ENCODE measurements at places on chromosomes 2 and 18.

DNA sequence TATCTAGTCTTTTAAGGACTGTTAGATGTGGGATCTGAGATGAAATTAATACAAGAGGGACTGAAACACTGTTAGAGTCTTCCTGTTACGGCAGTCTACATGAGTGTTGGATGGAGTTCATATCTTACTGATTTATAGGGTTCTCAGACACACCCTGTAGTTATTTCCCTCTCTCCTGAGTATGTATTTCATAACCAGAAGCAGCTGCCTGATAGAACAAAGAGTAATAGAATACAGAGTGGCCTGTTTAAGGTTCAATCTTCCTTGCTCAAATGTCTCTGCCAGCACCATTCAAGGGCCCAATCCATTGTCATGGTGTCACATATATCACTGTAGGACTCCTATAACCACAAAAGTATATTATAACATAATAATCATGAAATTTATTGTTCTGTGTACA lies 1229.1 kb upstream of the ACVR2A start:
- no peak for DNase-seq

DNA sequence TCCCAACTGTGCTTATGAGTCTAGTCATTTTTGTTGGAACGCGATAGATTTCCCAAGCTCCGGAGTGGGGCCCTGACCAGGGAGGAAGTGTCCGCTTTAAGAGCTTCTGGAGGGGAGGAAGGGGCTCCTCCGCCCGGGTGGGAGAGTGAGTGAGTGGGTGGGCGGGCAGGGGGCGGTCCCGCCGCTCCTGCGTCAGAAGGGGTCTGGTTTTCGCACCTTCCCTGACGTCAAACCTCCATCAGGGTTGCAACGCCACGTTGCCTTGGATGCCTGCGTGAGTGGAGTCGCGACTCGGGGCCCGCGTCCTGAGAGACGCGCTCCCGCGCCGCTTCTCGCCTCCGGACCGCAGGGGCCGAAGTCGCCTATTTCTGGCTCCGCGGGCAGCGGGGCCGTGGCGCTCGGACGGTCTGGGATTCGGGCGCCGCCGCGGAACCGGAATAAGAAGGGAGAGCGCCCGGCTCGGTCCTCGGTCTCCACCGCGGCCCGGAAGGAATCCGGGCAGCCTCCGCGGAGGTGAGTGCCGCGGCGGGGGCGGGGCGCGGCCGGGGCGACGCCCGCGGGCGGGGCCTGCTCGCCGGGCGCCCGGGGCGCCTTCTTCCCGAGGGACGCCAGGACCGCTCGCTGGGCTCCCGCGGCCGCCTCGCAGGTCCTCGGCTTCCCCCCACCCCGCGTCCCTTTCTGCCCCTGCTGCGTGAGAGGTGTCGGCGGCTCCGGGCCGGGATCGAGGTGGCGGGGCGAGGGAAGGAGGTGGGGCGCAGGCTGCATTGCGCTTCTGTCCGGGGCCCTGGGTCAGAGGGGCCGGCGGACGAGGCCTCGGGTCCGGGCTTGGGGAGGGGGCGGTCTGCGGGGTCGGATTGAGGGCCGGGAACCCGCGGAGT lies at the start of gene ZDBF2:
ZDBF2 (plus strand) TSS at position 230 of the 878 bp plus-strand sequence. CDS start 7,187 bp downstream, outside the sequence.
- DNase-seq = peak; percentile 38

- no peak for DNase-seq
These were observed 112.2 kb downstream of the ZFP36L2 start for GRCh38 chr2:43114210-43114609.

GRCh38 chr2:7437141-7437540 lies 519.9 kb downstream of the RNF144A start:
- DNase-seq = no peak

- no peak for DNase-seq
These were observed 172.1 kb downstream of the ANKRD44 start for GRCh38 chr2:197138506-197138905.

GRCh38 chr2:18791172-18791797 lies 201.9 kb upstream of the NT5C1B start:
- DNase-seq = no peak

- no peak for DNase-seq
These were observed 97.0 kb downstream of the RNF144A start for GRCh38 chr2:7014174-7014640.

- DNase-seq = no peak
These were observed 136.5 kb upstream of the CTDP1 start for GRCh38 chr18:79542876-79543750.

DNA sequence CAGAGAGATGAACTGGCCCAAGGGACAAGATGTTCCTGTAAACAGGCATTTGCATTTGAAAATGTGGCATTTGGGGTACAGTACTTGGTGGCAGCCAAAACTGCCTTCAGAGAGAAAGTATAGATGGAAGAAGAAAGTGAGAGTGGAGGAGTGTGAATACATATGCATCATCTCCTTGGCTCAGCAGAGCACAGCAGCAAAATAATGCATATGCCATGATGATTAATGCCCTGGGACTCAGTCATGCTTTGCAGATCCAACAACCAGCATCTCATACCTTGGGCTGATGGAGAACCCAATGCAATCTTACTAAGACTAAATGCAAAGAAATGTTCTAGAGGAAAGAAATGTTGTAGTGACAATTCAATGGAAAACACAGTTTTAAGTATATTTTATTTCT lies 29.7 kb upstream of the CYTIP start:
- DNase-seq = no peak

DNA sequence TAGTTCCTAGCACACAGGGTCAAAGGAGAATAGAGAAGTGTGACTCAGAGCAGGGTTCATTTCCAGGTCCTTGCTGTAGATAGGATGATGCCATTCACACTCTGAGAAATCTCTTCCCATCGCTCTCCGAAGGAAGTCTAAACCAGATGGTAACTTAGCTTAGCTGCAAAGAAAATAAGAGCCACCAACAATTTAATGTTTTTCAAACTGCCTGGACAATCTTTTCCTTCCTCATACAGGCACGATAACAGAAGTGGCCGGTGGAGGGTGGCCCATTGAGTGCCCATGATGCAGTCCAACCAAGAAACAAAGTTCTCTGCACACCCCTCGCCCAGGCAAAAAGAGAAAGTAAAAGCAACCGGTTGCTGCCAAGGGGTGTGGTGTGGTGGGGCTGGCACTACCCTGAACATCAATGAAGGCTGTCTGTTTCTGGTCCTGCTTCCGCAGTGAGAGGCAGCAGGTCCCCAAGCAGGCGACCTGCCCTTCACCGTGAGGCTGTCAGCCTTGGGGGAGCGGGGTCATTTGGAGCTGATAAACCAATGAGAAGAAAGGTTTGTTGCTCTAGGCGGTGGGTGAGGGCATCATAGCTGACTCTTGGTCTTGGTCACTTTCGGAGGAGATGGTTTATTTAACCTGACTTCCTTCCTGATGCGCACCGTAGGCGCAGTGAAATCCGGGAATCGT lies 105.6 kb upstream of the CD302 start:
- DNase-seq = peak; percentile 11

DNA sequence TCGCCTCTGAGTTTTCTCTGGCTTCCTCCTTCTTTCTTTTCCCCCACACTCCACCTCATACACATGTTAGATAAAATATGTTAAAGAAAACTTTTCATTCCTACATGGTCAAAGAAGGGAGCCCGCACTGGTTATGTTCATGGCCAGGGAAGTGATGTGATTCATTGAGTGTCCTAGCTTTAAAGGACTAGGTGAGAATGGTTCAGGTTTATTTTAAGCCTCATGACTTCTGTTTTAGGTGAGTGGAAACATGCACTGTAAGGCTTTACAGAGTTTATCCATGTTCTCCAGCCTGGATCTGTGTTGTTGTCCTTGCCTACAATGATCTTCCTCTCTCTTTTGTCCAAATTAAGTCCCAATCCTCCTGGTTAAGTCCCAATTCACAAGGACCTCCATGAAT lies 56.5 kb downstream of the RASGRP3 start:
- no peak for DNase-seq

DNA sequence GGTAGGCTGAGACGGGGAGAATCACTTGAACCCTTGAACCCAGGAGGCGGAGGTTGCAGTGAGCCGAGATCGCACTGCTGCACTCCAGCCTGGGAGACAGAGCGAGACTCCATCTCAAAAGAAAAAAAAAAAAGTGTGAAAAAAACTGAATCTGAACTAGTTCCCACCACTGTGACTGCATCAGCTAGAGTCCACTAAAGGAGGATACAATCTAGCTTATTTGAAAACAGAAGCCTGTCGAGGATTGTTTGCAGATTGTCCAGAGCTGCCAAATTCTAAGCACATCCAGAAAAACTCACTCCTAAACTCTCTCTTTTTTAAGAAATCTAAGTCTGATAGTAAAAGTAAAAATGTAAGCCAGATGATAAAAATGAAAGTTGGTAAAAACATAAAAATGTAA lies 10.6 kb downstream of the GFPT1 start:
- DNase-seq = no peak

DNA sequence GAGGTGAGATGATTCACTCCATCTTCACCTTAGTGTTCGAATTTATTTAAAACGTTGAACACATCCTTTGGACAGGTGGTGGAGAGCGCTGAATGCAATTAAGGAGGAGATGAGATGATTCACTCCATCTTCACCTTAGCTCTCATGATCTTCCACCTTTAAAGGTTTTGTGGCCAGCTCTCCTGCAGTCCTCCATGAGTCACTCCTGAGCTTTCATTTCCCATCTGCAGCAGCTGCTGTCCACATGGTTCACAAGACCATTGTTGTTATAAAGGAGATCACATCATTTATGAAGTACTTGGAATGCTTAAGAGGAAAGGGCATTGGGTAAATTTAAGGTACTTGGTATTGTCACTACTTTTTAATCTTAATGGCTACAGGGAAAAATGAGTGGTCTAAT lies 298.5 kb downstream of the PAX3 start:
- no peak for DNase-seq

DNA sequence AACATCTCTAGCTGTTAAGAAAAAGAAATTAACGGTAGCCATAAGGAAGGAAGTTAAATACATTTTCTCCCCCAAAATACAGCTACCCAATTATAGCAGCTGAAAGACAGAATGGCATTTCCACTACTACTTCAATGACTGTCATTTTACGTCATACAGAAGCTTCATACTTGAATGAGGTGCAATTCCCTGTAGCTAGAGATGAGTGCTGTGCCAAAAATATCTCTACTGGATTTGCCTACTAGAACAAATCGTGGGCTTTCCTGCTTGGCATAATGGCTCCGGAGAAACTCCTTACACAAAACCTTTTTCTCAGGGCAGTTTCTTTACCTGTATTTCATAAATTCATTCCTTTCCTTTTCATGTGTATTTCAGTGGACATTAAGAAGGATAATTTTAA lies 36.3 kb upstream of the NRXN1 start:
- no peak for DNase-seq

GRCh38 chr2:67548317-67549201 lies 151.4 kb downstream of the ETAA1 start:
- no peak for DNase-seq

DNA sequence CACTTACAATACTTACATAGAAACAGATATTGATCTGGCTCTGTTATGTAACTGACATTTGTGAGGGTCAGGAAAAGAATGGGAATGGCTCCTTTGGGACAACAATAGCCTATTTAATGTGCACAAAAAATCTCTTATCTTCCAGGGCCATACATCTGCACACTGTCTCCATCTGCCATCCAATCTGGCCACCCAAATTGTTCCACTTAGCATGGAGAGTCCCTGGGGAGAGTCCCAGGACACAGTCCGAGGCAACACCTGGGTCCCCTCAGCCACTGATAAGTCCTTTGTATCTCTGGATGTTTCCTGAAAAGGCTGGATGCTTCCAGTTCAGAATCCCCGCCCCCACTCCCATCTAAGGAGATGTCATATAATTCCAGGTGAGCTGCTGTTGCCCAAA lies 274.2 kb upstream of the NCKAP5 start:
- no peak for DNase-seq

- no peak for DNase-seq
These were observed 27.9 kb downstream of the ACVR1 start for GRCh38 chr2:157848213-157848612.

DNA sequence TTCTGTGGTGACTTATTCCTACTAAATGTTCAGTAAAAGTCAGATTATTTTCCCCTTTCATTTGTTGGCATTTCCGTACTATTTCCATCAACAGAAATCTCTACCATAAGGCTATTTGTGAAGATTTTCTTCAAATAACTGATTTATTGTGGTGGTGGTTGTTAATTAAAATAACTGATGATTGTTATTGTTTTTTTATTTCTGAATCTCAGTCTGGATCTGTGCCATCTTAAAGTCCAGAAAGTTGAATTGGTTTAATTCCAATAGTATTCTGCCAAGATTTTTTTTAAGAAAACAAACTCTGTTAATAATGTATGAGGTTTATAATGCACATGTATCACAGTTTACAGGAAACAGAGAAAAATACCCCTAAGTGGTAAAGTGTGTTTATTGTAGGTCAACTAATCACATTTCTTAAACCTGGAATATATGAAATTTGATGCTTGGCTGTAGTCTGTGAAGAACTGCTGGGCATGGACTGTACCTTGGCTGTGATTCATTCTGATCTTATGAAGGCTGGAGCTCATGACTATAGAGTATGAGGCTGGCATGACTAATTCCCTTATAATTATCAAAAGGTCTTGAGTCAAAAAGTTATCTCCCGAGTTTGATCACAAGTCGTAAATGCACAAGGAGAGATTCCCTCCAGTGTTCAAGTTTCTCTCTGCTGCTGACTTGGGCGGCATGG lies 134.2 kb upstream of the RND3 start:
- no peak for DNase-seq

DNA sequence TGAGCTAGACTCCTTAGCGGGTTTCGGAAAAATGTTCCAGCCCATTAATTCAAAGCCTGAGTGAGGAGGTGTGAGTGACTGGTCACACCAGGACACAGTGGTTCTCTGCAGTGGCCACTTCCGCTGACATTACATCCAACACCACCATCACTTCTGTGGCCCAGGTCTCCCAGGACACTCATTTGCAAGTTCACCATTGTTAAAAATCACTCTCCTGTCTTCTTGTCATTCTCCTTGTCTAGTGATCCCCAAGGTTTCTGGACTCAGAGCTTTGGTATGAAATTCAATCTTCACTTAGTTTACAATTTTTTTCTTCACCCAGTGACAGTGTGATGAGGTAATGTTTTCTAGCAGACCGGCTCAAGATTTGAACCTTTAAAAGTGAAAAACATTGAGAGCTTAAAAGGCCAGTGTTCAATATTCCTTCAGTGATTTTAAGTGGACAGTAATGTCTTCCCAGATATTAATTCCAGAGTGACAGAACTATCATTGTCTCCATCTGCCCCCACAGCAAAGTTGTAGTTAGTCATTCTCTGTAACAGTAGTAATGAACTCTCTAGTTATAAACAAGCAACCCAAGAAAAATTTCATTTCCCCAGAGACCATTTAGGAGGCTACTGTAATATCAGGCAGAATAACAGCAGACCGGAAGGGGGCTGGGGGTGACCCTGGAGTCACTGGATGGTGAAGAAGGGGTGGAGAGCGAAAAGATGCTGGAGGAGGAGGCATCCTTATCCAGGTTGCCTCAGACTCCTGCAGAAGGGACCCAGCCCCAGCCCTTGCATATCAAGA lies 164.9 kb downstream of the GFPT1 start:
- DNase-seq = no peak
